ENCODE measurements at places on chromosomes 1 and 21. TPM values are rescaled to one million over a fixed set of nuclear protein-coding genes. Genes with fewer than 3 reads are reported as not detected.
A peak's percentile ranks its signal among the peaks of the same experiment; 100 is the strongest.

- no peak for DNase-seq
Measured at GRCh38 chr1:211750599-211750998, 75.2 kb upstream of the NEK2 start.

- DNase-seq: peak; percentile 37
Measured at GRCh38 chr1:18109756-18110597, 2.4 kb downstream of the IGSF21 start.

Gene SPAG17
- polyA plus RNA-seq: not detected

Gene SMCP
- not detected for polyA plus RNA-seq
